Activated T-helper 17 cell treated with anti-CD3 and anti-CD28 coated beads, Interleukin-2, amount 50 U/mL, for 72 hours (primary cell): ENCODE measurements at places on chromosomes 6 and 20. TPM values are rescaled to one million over a fixed set of nuclear protein-coding genes. Genes with fewer than 3 reads are reported as not detected.

Gene TPX2
- 142 TPM for total RNA-seq

Gene GCNT2
- total RNA-seq = 0.73 TPM

Gene MCHR2
- total RNA-seq = not detected

Gene KIFC1
- 101 TPM for total RNA-seq

Gene SNAP91
- not detected for total RNA-seq

Gene MAD2L1BP
- 44.7 TPM for total RNA-seq

Gene NMBR
- not detected for total RNA-seq

DNA sequence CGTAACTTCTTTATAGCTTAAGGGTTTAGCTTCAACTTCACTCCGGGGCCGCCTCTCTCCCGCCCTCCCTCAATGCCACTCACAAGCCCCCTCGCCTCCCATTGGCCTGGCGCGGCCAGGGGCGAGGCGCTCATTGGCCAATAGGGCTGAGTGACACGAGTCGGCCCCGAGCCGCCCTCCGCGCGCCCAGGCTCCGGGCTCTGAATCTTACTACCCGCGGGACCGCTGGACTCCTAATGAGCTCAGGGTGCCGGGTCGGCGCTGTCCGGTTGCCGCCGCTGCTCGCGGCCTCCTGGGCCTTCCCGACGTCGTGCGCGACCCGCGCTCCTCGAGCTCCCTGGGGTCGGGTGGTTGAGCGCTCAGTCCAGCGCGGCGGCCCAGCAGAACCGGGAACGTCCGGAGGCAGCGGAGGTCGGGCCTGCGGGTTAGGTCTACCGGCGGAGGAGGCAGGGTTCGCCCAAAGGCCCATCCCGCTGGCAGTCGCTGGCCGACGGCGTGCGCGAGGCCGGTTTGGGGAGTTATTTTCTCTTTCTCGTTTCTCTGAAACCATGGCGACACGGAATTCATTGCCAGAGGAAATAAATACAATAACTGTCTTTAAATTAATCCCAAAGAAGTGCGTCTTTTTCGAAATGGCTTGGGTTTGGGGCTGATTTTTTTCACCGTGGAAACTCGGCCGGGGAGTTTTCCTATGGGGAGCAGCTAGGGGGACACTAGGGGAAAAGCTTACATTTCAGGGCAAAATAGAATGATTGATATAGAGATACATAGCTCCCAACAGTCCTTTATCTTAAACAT is at the start of gene SIM1:
SIM1 (minus strand) TSS at position 19 of the 798 bp plus-strand sequence. CDS start 1,453 bp downstream, outside the sequence.
- no peak within 1 kb of the TSS for H3K4me3 ChIP-seq
- no peaks in the 10 kb centered on the region for H3K4me1 ChIP-seq
- no peak within 1 kb of the TSS for H3K27ac ChIP-seq
- H3K27me3 ChIP-seq = peaks cover 70% of the 10 kb centered on the region
- no peak for ATAC-seq

DNA sequence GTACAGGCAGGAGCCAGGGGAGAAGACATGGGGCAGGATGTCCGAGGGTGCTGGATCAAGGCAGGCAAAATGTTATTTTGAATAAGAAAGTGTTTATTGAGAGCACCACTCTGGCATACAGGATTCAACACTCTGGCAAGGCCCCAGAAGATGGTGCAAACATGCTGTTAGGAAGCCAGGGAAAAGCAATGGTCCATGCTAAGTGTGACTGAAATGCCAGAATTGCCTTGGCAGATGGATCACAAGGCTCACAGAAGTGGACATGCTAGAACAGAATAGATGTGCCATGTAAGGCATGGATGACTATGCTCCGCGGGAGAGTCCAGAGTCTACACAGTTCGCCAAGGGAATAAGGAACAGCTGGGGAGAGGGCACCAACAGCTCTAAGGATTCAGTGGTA is 54.6 kb downstream of the QRSL1 start:
- H3K27ac ChIP-seq = no peak overlapping the region
- ATAC-seq = no peak
- H3K36me3 ChIP-seq = no peaks in the 10 kb centered on the region
- no peaks in the 10 kb centered on the region for H3K4me1 ChIP-seq
- no peak overlapping the region for H3K4me3 ChIP-seq
- H3K27me3 ChIP-seq = peaks cover 4% of the 10 kb centered on the region

DNA sequence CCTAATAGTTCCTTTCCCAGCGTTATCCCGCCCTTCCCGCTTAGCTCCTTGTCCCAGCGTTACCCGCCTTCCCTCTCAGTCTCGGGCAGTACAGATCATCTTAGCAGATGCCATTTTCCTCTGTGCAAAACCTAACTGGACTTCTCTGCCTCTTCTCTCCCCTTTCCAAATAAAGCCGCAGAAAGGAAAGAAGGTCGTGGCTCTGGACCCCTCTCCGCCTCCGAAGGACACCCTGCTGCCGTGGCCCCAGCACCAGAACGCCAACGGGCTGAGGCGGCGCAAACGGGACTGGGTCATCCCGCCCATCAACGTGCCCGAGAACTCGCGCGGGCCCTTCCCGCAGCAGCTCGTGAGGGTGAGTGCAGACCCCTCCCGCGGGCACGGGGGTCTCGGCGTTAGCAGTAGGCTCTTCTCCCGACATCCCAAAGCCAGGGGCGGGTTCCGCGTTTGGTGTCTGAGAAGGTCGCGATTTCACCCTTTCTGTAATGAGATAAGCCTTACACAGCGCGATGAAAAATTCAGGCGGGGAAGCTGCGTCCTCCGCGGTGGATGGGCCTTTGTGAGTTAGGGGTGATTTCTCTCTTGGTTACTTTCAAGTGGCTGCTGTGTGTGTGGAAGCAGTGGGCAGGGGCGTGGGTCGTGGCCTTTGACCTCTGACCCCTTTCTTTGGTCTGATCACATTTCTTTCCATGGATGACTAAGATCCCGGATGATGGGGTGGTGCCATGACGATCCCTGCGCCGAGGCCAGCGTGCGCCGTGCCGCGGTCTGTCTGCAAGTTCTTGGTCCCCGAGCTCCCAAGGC is 292.7 kb downstream of the TAF4 start:
- H3K27me3 ChIP-seq = no peaks in the 10 kb centered on the region
- no peaks in the 10 kb centered on the region for H3K36me3 ChIP-seq
- no peak overlapping the region for H3K4me3 ChIP-seq
- H3K4me1 ChIP-seq = no peaks in the 10 kb centered on the region

DNA sequence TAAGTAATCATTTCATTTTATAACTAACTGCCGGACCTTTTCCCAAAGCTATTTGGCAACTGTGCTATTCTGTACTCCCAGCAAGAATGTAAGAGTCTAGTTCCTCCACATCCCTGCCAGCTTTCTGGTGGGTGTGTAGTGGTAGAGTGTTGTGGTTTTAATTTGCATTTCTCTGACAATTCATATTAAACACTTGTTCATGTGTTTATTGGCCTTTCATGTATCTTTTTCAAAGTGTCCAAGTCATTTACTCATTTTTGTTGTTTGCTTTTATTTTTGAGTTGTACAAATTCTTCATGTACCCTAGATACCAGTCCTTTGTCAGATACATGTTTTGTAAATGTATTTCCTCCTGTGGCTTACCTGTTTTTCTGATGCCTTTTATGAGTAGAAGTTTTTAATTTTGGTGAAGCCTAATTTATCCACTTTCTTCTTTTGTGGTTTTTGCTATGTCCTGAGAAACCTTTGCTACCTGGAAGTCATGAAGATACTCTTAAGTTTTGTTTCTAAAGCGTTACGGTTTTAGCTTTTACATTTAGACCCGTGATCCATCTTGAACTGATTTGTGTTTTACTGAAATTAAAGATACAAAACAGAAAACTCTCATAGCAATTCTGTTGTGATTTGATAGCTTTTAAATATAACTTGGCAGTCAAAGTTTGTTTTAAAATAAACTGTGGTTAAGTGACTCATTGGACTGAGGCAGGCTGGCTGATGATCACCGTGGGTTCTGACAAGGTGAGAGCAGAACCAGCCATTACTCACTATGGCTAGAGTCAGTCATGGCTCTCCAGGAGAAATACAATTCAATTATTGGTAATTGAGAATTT is 8.0 kb downstream of the MYLIP start:
- peaks cover 50% of the 10 kb centered on the region for H3K36me3 ChIP-seq
- H3K4me3 ChIP-seq = peak overlapping the region; percentile 87
- H3K4me1 ChIP-seq = peaks cover 48% of the 10 kb centered on the region
- no peaks in the 10 kb centered on the region for H3K27me3 ChIP-seq
- ATAC-seq = peak; percentile 97

- H3K36me3 ChIP-seq = no peaks in the 10 kb centered on the region
- no peak for ATAC-seq
- no peak overlapping the region for H3K4me3 ChIP-seq
- no peaks in the 10 kb centered on the region for H3K27me3 ChIP-seq
- no peaks in the 10 kb centered on the region for H3K4me1 ChIP-seq
Measured at GRCh38 chr6:74805916-74806696, 399.7 kb downstream of the COL12A1 start.

DNA sequence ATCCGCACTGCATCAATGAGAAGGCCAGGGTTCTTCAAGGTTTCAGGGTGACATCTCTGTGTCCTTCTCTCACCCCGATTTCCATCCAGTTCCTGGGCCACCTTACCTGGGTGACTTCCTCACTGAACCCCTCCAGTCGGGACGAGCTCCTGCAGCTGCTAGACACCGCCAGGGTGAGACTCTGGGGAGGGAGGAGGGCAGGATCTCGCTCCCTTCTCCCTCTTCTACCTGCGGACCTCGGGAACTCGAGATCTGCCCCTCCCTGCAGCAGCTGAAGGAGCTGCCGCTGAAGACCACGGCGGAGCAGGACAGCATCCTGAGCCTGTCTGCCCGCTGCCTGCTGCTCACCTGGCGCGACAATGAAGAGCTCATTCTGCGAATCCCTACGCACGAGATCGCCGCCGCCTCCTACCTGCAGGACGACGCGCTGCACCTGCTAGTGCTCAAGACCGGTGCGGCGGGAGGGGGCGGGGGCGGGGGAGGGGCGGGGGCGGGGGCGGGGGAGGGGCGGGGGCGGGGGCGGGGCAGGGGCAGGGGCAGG is 7.5 kb downstream of the CCM2L start:
- H3K27me3 ChIP-seq = peaks cover 54% of the 10 kb centered on the region
- H3K27ac ChIP-seq = no peak overlapping the region
- no peak for ATAC-seq
- H3K4me1 ChIP-seq = peaks cover 14% of the 10 kb centered on the region
- no peaks in the 10 kb centered on the region for H3K36me3 ChIP-seq
- peak overlapping the region; percentile 70 for H3K4me3 ChIP-seq

- peak overlapping the region; percentile 53 for H3K4me3 ChIP-seq
- H3K36me3 ChIP-seq = no peaks in the 10 kb centered on the region
- peak; percentile 78 for ATAC-seq
- H3K4me1 ChIP-seq = peaks cover 12% of the 10 kb centered on the region
Measured at GRCh38 chr20:21557241-21558020, 43.6 kb upstream of the NKX2-2 start.

DNA sequence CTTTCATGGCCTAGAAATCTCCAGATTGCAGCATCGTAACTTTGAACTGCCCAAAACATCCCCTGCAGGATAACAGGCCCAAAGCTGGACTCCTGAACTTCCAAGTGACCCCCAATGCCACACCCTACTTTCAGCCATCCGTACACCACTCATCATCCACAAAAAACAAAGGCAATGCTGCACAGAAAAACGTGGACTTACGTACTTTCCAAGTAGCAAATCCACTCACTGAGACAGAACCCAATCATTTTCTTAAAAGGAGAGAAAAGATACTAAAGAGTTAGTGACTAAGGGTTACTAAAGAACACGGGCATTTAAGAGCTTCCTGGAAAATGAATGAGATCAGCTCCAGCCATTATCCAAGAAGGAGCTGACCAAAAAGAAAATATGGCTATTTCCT is 211.0 kb downstream of the WDR27 start:
- H3K27me3 ChIP-seq = no peaks in the 10 kb centered on the region
- no peaks in the 10 kb centered on the region for H3K4me1 ChIP-seq
- no peak overlapping the region for H3K4me3 ChIP-seq
- no peak for ATAC-seq
- no peak overlapping the region for H3K27ac ChIP-seq

DNA sequence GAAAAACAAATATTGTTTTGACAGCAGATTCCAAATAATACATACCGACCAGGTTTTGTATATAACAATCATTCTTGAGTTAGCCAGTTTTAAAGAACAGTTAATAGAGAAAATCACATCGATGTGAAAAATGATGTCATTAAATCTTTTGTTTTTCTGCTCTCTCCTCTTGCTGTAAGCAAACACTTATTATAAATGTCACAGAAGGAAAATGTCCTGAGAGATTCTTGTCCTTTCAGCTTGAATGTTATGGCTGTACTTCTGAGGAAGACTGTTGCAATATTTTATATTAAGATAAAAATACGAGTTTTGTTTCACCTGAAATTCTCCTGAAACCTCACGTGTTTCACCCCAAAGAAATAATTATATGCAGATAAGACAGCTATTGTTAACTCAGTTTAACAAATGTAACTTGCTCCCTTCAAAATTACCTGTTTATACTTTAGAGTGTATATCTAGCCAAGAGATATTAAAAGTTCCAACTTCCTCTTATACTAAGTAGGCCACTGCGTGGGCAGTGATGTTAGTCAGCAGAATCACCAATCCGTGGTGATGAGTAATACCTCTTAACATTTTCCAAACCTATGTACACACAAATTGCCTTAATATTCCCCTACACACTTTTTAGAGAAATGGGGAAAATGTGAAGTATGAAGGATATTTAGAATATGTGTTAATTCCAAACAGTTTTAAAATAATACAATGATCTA is 1111.4 kb upstream of the CITED2 start:
- no peaks in the 10 kb centered on the region for H3K36me3 ChIP-seq
- no peaks in the 10 kb centered on the region for H3K27me3 ChIP-seq
- H3K4me1 ChIP-seq = peaks cover 6% of the 10 kb centered on the region
- ATAC-seq = peak; percentile 86
- H3K27ac ChIP-seq = peak overlapping the region; percentile 32

DNA sequence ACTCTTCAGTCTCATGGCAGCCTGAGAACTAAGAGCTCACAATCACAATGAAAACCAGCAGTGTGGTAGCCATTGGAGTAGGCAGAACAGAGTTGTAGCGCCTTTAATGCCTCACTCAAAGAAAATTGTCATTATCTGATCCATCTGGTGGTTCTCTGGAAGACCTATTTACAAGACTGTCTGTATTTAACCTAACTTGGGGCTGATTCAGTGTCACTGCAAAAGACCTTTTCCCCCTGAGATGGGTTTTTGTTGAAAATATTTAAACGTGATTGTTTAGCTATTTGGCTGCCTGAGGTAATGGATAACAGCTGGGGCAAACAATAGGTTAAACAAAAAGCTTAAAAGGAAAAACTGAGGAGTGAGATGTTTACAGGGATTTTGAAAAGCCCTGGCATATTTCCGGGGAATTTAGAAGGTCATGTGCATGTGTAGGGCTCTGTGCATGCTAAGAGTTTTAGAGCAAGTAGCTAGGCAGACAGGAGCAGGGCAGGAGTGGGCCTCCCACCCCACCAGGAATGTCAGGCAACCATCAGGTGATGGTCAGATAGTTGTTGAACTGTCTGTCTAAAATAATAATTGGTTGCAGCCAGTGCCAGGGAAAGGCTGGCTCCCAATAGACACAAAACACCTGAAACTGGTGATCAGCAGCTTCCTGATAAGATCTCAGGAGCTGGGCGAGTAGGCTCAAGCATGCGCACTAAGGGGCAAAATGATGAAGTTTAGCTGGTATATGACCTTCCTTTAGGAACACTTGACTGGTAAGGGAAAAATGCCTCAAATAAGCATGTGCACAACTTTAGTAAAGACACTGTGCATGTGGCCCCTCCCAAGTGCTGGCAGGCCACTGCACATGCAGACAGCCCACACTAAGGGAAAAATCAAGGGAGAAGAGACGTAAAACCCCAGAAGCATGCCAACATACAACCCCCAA is 70.8 kb upstream of the AKIRIN2 start:
- H3K4me3 ChIP-seq = no peak overlapping the region
- ATAC-seq = no peak
- no peak overlapping the region for H3K27ac ChIP-seq
- no peaks in the 10 kb centered on the region for H3K27me3 ChIP-seq
- no peaks in the 10 kb centered on the region for H3K4me1 ChIP-seq
- H3K36me3 ChIP-seq = no peaks in the 10 kb centered on the region
